ENCODE measurements at places on chromosomes 2 and 18.

- peak; percentile 79 for DNase-seq
These were observed 31.7 kb downstream of the LPIN2 start for GRCh38 chr18:2981212-2981728.

- DNase-seq: no peak
These were observed 53.8 kb downstream of the LRPPRC start for GRCh38 chr2:43941966-43942365.

GRCh38 chr2:105961599-105962146 is 217.0 kb downstream of the NCK2 start:
- no peak for DNase-seq

- peak; percentile 78 for DNase-seq
These were observed 94.2 kb upstream of the DLX2 start for GRCh38 chr2:172196768-172197431.

DNA sequence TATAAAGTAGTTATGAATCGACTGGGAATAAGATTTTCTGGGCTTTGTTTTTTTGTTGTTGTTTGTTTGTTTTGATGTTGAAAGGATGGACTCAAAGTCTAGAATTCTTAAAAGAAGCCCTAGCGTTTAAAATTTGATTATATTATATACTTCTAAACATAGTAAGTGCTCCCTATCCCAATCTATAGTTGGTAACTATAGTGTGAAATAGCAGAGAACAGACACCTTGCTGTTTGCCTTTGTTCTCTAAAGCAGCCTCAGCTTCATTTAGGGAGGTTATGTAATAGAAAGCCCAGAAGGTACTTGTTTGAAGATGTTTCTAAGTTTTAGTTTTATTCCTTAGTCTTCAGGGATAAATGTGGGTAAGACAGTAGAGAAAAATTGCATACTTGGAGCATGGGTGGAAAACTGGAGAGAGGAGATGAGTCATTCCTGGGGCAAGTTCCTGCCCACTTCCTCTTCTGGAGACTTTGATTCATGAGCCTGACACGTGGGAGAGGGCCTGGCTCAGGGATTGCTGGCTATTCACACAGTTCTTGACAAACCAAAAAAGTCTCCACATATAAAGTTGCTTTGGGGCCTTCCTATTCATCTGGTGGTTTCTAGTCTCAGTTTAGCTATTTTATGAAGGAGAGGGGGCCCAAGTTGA is 131.9 kb downstream of the MYO1B start:
- DNase-seq: peak; percentile 93

GRCh38 chr2:141055531-141055930 is 1075.3 kb downstream of the LRP1B start:
- DNase-seq: peak; percentile 37

GRCh38 chr2:227942021-227942420 is 70.6 kb downstream of the DAW1 start:
- peak; percentile 9 for DNase-seq

DNA sequence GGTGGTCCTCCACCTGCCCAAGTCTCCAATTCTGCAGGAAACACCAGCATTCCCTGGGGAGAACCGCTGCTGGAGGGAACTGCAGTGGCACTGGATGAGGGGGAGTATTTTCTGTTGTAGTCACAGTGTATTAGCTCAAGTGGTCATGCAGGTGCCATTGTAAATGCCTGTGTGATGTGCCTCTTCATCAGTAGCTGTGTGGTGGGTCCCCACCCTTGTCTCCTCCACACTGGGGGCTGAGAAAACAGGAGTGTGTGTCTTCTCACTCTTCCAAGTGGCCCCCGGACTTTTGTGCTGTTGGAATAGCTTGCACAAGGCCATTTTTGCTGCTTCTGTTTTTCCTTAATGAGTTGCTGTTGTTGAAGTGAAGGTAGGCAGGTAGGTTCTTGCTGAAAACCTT is 8.7 kb downstream of the NCK2 start:
- DNase-seq: no peak

- DNase-seq: no peak
These were observed 77.0 kb downstream of the NCAPH start for GRCh38 chr2:96412307-96413258.

DNA sequence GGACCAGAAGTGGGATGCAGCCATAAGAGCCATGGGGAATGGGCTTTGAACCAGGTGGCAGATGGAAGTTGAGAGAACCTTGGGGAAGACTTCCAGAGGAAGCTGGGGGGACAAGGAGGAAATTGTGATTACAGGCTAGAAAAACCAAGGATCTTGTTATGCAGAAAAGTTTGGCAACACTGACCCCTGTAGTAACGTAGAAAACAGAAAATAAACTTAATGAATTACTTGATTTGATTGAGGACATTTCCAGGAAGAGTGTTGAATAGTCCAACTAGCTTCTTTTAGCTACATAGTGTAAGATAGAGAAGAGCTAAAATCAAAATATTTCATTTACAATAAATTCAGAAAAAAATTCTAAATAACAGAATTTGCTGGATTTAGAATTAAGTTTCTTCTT is 91.9 kb upstream of the GPC1 start:
- peak; percentile 12 for DNase-seq

DNA sequence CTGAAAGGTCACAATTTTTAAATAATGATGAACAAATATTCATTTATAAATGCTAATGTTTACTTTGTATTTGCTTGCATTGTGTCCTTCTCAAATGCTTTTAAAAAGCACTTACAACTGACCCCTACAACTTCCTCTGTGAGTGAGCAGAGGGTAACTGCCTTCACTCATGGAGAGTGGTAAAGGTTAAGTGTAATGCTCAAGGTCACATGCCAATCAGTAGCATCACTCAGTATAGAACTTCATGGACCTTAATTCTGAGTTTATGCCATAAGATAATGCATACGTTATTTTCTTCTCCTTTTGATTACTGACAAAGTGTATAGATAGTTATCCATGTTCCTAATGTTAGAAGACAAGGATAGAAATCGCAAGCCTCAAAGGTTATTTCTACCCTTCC is 91.8 kb upstream of the SERTAD2 start:
- DNase-seq: no peak

- no peak for DNase-seq
These were observed 28.4 kb upstream of the PXDN start for GRCh38 chr2:1772471-1773267.

DNA sequence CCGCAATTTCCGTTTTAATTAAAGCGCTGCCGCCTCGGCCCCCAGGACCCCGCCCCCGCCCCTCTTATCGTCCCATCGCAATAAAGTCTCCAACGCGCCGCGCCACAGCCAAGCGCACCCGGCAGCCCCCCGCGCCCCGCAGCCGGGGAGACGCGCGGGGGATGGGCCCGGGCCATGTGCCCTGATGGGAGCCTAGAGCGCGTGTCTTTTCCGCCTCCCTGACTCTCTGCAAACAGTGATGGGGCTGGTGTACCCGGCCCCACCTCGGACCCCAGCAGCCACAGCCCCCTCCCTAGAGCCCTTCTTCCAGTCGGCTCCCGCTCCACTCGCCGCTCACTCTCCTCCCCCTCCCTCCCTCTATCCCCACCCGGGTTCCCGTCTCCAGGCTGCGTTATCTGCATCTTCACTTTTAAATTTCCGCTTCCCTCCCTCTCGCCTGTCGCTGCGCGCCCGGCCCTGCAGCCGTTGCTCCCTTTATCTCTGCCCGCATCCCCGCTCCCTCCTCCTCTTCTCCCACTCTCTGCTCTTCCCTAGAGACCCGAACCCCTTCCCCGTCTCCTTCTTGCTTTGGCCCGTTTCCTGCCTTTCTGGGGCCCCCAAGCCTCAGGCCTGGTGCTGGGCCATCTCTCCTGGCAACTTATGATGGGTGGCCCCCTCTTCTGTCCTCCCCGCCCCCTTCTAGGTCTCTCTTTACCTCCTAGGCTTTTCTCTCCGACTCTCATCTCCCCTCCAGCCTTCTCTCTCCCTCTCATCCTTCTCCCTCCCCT is 524 bp upstream of the FEV start:
- DNase-seq: no peak

- peak; percentile 3 for DNase-seq
These were observed 442.2 kb upstream of the ID2 start for GRCh38 chr2:8239531-8240088.

- peak; percentile 78 for DNase-seq
These were observed 63.6 kb downstream of the CLHC1 start for GRCh38 chr2:55168221-55169154.

Measured in amniotic epithelial cell (primary cell).